Spleen (tissue), 13 donors: ENCODE measurements at places on chromosomes 6 and 20.

DNA sequence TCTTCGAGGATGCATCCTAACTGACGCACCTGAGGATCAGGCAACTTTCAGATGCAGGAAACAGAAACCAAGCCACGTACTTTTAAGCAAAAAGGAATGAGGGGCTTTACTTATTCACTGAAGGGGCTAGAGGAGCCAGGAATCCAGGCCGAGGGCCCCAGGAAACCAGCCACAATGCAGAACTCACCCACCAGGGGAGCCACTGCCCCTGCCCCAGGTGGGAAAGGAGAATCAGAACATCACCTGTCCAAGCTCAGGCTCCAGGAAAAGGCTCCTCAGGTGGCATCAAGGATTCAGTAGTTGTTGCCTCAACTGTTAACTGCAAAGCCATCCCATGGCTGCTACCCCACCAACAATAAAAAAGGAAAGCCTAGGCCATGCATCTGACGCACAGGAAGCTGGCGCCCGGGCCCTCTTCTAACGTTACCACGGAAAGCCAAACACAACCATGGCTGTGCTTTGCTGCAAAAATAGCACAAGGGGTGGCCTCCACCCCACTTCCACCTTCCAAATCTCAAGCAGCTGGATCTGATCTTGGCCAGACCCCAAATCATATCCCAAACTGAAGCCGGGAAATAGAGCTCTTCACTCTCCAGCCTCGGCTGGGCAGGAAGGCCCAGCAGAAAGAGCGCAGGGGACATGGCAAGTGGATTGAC lies 121.0 kb downstream of the PREX1 start:
- peak; percentile 48 for DNase-seq

DNA sequence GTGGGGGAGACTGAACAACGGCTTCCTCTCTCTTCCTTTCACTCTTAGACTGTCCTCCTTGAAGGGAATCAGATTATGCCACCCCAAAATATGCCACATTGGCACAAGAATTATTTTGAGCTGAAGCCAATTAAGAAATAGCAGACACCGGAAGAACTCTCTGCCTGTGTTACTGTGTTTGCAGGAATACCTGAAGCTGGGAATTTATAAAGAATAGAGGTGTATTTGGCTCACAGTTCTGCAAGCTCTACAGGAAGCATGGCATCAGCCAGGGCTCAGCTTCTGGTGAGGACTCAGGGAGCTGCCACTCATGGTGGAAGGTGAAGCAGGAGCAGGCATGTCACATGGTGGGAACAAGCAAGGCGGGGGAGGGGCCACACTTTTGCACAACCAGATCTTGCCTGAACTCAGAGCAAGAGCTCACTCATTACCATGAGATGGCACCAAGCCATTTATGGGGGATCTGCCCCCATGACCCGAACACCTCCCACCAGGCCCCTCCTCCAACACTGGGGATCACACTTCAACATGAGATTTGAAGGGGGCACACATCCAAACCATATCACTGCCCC lies 46.0 kb downstream of the PCNA start:
- DNase-seq: peak; percentile 81

DNA sequence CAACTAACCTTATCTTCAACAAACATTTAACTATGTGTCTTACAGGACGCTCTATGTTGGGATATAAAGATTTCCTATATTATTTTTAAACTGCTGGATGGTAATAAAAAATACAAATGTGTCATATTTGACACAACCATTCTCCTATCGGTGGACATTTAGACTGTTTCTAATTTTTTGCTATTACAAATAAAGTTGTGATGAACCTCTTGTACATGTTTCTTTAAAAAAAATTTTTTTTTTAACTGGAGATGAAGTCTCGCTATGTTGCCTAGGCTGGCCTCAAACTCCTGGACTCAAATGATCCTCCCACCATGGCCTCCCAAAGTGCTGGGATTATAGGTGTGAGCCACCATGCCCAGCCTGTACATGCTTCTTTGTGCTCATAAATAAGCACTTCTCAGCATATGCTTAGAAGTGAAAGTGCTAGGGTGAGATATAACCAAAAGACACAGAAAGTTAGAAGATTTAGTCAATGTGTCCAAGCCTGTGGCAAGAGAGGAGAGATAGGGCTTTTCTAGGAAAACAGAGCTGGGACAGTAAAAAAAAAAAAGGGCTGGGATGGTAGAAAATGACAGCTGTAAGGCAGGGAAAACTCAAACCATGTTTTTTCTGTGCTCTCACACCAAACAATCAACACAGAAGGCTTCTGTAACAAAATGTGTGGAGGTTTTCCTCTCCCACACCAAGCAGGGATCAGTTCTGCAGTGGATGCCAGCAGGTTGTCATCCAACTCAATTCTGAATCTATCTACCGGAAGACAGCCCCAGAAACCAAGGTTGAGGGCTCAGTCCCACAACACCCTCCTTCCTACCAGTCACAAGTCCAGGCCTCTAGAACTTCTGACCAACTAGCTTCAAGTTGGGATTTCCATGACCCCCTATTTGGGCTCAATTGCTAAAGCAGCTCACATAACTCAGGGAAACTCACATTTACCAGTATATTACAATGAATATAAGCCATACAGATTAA lies 70.0 kb upstream of the SMIM29 start:
- DNase-seq: no peak

DNA sequence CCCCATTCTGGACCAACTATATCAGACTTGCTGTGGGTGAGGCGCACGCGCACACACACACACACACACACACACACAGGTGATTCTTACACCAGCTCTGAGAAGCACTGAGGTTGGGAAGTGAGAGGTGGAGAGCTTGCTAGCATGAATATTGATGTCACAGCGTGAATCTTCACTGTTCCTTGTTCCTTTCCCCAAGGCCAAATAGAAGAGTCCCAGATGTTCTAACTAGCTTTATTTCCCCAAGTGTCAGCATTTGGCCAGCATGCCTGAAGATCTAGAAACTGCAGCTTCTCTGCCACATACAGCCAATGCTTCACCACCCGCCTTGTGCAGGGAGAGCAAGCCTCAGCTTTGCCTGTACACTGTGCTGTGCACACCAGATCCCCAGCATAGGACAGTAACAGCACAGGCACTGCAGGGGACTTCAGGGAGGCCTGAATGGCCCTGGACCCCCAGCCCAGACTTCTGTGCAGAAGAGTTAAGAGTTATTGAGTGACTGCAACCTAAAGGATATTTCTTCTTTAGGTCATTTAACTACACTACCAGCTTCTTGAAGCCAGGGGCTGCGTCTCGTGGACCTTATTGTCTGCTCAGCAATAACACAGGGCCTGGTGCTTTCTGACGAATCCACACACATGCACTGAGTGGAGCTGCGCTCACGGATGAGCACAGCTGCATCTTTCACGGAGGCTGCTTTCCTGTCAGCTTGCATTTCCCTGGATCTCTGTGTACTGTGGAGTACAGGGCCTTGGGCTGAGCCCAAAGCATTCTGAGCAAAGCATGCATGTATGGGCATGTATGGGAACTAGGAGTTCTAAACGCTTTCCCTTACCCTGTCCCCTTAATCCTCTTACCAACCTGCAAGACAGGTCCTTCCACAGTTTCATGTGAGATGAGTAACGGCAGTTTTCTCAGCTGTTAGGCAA lies 13.9 kb upstream of the CD93 start:
- peak; percentile 32 for DNase-seq

DNA sequence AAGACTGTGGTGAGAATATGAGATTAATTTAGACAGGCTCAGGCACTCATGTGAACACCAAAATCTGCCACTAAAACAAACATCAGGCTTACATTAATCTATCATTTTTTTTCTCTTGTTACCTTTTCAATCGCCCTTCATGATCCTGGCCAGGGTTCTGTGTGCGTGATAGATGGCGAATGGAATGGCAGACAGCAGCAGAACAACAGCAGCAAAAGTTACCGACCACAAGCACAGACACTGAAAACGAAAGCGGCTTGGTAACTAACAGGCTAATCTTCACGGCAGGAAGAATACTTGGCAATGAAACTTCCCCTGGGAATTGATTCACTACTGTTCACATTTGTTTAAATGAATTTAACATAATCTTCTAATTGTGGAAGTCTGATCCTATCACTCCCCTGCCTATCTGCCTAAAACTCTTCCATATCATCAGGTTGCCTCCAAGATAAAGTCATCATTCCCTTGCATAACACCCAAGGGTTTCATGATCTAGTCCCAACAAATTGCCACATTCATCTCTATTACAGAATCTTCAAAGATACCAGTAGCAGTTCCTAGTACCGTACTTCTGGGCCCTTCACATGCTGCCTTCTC lies 28.7 kb downstream of the PTPRK start:
- no peak for DNase-seq

GRCh38 chr6:29965873-29966601 lies 23.7 kb downstream of the HLA-A start:
- DNase-seq: peak; percentile 91

DNA sequence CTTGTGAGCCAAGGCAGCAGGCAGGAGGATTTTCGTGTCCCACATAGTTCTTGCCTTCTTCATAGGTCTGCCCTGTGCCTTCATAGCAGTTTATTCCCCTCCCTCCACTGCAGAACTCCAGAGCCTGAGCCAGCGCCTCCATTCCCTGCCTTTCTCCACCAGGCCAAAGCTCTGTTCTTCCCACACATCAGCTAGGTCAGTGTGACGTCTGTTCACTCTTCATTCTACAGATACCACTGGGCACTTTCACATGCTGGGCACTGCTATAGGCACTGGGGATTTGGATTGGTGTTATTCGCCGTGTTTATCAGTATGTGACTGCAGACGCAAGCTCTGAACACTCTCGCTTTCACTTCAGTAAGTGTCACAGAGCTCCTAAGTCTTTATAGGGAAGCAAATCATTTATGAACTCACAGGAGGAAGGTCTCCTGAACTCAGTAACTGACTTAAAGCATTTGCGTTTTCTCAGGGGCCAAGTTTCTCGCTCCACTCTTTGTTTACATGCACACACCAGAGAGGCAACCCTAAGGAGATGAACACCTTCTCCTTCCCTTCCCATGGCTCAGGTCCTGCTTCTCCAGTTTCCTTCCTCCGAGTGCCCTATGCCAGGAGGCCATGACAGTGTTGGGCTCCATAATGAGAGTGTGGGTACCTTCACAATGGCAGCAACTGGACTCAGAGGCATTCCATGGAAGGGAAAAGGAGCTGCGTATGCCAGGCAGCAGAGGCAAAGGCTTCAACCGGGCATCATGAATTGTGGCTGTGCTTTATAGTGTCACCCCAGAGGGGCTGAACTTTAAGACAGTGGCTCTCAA lies 6.3 kb upstream of the APMAP start:
- DNase-seq: peak; percentile 35

- no peak for DNase-seq
Measured at GRCh38 chr6:38353310-38354036, 286.3 kb downstream of the BTBD9 start.

- no peak for DNase-seq
Measured at GRCh38 chr6:40352006-40352405, 235.2 kb downstream of the LRFN2 start.

DNA sequence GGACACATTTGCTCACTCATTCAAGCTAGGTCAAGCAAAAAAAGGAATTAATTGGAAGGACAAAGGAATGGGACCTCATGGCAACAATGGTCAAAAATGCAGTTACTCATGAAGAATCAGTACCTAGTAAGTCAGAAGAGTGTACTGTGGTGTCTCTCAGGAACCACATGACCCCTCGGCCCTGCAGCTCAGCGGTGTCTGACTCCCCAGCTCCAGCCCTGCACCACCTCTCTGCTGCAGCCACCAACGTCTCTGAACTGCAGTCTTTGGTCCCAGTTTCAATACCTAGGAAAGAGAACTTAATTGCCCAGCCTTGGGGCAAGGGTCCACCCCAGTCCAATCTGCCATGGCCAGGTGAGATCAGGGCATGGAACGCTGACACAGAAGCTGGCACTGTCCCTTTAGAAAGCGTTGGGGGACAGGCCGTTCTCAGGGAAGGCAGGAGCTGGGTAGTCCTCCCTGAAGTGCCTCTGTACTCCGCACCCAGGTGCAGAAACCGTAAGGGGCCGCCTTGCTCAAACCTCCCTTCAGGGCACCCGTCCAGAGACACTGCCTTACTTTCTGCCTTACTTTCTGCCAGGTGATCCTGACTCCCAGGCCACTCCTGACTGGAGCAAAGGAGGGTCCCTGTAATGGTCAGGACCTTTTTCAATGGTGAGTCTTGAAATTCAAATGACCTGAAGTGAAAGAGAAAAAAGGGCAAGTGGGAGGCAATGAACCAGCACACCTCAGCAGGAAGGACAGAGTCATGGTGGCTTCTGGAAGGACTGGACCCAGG lies 13.2 kb upstream of the NELFCD start:
- no peak for DNase-seq

GRCh38 chr20:49831770-49832631 lies 19.4 kb downstream of the SLC9A8 start:
- DNase-seq: no peak

DNA sequence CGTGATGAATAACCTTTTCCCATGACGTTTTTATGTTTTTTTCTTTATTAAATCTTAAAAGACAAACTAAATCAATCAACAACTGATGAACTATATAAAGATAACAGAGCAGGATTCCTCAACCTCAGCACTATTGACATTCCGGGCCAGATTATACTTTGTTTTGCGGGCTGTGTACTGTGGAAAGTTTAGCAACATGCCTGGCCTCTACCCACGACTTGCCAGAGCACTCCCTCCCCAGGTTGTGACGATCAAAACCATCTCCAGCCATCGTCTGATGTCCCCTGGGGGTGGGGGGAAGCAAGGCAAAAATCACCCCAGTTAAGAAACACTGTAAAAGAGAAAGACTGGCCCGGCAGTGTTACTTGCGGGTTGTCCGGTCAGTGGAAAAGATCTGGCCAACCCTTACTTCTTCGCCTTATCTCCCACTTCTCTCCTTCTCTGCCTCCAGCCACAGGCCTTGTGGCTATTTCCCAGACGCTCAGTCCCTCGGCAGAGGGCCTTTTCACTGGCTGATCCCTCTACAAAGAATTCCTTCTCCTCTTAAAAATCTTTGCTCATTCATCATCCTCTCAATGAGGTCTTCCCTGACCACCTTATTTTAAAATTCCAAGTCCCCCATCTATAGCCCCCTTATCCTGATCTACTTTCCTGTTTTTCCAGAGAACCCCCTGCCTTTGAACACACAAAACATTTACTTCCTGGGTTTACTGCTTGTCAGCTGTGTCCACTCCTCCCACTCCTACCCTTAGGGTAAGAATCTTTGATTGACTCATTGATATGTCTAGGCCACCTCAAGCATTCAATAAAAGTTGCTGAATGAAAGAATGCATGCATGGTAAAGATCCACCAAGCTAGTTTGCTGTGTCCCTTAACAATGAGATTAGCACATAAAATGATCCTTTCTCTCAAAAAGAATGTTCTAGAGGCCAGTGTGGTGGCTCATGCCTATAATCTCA lies 14.7 kb upstream of the RAB22A start:
- no peak for DNase-seq

GRCh38 chr6:132259070-132259469 lies 142.2 kb downstream of the MOXD1 start:
- DNase-seq: no peak

- DNase-seq: no peak
Measured at GRCh38 chr6:30915591-30915946, 1.5 kb downstream of the VARS2 start.

- no peak for DNase-seq
Measured at GRCh38 chr6:2970034-2970685, 1.2 kb downstream of the SERPINB6 start.

DNA sequence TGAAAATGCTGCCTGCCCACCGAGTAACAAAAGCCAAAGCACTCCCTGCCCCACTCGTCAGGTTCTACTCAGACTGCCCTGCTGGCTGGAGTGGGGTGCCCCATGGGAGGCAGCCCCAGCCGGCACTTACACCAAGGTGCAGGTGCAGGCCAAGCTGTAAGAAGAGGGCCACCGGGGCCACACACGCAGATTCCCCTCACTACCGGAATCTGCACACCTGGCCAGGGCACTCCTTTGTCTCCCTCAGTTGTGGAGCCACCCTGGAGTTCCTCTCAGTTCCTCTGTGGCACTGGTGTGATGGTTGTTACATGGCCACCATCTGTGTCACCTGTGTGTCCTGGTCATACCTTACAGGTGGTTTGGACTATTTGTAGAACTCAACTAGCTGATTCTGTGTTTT lies 112.4 kb downstream of the FOXO3 start:
- DNase-seq: no peak
